ENCODE measurements at places on chromosomes 12 and 14. TPM values are rescaled to one million over a fixed set of nuclear protein-coding genes. Genes with fewer than 3 reads are reported as not detected.

- DNase-seq, result no peak
Observed at GRCh38 chr12:13101821-13102375, 1.6 kb downstream of the GSG1 start.

DNA sequence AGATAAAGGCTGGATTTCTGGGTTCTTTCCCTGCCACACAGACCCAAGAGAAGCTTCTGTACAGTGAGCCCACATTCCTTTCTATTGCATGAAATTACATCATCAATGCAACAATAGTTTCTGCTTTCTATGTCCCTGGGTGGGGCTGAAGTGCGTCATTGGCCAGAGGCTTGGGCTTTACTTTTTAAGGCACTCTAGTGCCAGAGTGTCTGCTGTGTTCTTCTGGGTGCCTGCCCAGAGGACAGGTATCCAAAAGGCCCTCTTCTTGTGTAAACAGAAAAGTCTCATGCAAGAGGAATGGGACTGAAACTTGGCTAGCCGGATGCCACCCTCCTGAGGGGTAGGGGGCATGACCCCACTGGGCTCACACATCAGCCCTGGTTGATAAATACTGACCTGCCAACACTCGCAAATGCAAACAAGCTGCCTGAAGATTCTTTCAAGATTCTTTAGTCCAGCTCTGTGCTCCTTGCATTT, 5.9 kb downstream of the KRT86 start:
- DNase-seq, result no peak

DNA sequence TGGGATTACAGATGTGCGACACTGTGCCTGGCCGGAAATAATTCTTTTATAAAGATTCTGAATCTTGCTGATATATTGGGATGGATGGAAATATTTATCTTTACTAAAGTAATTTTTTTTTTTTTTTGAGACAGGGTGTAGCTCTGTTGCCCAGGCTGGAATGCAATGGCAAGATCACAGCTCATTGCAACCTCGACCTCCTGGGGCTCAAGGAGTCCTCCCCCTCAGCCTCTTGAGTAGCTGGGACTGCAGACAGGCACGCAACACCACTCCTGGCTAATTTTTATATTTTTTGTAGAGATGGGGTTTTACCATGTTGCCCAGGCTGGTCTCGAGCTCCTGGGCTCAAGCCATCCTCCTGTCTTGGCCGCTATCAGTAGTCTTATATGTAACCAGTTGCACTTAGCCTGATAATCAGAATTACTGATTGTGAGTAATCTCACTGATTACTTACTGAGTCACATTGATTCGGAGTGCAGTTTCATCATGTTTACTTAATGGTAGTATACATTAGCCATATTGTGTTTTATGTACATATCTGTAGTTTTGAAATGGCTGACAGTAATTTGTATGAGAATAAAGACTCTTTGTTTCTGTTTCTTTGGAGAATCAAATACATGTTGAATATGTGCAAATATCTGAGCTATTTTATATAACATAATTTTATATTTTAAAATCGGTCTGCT, 50.4 kb upstream of the LRTM2 start:
- no peak for DNase-seq

GRCh38 chr12:77601069-77601468, 229.6 kb upstream of the NAV3 start:
- no peak for DNase-seq

DNA sequence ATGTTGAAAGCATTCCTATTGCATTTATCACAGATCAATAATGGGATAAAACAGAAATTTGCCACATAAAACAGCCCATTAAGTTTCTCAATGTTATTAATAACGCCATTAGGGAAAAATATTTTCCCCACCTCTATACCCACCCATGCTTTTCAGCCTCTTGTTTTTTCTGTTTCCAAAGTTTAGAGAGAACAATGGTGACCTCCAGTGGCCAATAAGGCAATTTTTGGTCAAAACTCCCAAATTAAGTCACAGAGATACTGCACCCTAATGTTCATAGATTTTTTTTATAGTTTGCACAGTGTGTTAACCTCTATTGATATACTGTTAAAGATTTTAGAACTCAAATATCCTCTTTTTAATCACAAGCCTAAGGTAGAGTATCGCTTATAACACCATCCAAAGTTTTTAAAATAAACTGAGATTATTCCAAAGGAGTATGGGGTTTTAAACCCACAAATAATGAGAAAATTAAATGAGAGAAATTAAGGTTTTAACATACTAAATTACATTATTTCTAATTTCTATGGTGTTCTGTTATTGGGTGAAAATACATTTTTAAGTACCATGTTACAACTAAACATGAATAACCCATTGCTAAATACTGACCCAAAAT, 184.7 kb upstream of the DCN start:
- DNase-seq, result no peak

GRCh38 chr14:61566537-61567225, 128.6 kb upstream of the HIF1A start:
- DNase-seq, result no peak

DNA sequence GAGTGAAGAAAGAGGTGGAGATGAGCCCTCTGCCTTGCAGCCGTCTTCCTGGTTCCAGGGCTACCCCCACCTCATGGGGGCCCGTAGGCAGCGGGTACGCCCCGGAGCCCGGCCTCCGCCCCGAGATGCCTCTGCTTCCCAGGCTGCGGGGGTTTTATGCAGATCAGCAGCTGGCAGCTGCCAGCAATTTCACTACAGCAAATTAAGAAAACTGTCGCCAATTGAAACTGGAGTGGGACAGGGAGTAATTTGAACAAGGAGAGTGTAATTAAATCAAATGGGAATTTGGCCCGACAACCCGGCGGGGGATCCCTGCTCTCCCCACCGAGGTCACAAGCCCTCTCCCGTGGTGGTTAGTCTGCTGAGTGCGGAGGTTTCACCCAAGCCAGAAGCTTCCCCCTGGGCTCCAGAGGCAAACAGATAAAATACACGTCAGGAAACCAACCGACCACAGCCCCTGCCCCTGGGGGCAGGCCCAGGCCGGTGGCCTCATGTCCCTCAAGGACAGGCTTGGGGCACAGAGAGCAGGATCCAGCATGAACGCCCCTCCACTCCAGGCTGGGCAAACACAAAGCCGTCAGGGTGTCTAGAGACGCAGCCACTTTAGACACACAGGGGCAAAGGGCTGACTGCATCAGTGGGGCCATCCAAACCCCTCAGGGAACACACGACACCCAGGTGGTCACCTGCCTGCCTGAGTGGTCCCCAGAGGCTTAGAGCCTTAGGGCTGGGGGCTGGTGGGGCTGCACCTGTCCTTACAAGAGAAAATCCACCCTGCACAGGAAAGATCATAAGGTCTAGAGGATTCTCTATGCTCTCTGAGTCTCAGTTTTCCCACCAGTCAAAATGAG, 53.8 kb downstream of the TESC start:
- DNase-seq, result no peak

DNA sequence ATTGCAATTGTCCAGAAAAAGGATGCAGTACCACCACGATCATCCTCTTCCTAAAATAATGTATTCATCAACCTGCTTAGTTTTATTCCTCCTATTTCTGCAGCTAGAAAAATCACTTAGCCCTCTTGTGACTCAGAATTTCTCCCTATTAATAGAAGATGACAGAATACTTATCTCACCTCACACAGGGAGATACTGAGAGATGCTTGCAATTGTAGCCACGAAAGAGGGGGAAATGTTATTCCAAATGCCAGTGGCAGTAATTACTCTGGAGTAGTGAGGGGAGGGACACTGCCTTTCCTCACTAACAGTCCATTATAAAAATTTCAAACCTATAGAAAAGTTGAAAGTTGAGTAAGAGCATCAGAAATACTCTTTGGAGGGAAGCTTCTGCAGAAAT, 11.8 kb upstream of the DUSP6 start:
- no peak for DNase-seq

DNA sequence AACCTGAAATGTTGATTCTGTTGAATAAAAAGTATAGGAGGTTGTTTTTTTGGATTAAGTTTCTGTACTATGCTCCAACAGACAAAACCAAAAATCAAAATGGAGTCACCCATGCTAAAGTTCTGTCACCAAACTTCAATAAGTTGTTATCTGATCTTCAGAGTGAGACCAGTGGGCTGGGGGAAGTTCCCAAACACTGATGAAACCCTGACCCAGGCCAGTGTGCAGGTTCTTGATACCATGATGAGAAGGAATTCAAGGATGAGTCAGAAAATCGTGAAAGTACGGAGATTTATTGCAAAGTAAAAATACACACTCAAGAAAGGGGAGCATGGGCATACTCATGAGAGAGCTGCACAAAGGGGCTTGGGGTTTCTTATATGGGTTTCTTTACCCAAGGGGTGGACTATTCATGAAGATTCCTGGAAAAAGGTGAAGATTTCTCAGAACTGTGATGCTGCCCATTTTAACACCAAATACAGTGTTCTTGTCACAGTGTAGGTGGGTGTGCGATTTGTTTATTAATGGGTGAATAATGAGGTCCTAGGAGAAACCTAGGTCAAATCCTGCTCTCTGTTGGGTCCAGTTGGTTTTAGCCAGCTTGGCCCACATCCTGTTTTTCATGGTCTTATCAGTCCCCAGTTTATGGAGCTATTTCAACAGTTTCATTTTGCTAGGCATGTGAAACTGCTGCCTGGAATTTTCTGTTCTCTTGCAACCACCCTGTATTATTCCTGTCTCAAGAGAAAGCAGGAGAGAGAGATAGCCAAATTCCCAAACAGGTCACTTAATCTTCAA, 27.5 kb upstream of the DENND5B start:
- no peak for DNase-seq

GRCh38 chr14:91805659-91806058, 61.7 kb downstream of the TC2N start:
- DNase-seq, result no peak

GRCh38 chr14:21106176-21106497, 5.3 kb downstream of the TMEM253 start:
- no peak for DNase-seq

DNA sequence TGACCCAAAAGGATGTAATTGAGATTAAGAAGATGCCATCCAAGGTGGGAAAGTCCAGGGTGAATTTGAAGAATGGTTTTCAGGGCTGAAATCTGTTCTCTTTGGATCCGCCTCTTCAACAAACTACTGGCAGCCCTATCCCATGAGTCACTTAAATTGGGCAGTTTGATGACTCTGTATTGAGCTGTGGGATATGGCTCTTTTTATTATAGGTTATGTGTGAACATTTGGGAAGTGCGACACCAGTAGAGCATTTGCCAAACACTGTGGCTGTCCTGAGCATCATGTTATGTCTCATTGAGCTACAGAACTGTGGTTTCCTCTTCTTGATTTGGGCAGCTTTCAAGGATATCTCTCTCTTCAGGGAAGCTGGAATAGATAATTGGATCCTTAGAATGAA, 22.3 kb downstream of the IFT43 start:
- DNase-seq, result no peak

DNA sequence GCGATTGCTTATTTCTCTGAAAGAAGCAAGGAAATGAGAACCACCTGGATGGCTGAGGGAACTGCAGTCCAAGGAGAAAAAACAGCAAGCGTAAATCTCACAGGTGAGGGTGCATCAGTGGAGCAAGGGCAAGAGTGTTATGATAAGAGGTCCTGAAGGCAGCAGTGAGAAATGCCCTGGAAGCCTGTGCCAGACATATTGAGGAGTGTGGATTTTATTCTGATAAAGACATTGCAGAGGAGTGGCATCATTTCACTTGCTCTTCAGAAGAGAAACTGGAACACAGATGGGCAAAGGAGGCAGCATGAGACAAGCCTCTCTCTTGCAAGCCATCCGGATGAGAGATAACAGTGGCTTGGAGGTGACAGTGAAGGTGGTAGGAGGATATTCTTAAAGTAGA, 78.5 kb downstream of the PDE3A start:
- no peak for DNase-seq

DNA sequence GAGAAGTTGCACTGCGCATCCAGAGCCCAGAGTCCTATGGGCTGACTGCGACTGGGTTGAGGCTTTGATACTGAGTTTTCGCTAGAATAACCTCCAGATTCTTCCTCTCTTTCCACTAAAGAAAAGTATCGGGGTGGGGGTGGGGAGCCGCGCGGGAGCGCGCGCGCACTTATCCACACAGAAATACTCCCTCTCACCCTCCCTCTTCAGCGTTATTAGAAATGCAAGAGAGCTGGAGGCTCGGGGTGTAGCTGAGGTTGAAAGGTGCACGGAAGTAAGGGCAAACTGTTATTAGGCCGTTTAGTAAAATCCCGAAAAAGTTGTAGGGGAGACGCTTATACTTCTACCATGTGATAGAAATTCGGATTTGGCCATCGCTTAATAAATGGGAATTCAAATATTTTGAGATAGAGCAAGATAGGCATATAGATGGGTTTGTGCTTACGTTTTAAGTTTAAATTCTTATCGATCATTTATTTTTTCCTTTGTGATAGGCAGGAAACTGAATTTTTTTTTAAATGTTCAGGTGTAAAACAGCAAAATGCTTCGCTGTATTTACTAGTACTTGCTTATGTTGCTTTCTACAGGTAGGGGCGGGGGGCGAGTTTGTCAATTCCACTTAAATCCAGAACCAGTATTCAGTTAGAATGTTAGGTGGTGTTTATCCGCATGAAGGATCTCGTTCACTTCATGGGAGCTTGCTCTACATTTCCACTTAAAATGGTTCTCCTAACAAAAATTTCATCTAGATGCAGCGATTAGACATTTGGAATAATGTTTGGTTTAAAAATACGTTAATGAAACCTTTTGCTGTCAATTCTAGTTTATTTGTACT, 1.1 kb downstream of the ARHGAP5 start:
- peak; percentile 46 for DNase-seq

DNA sequence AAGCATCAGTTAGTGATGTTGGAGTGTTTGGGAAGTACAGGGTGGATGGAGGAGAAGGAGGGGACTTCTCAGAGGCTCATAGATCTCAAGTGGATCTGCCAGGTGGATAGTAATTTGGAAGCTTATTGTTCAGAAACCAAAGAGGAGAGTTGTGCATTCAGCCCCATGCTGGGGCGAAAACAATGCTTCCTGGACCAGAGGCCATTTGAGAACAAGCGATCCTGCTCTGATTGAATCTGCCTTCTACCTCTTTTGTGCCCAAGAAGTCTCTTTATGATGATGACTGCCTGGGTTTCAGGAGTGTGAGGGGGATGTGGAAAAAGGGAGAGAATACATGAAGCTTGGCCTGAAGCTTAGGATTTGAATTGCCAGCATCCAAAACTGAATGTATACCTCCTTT, 110.8 kb upstream of the SRRM4 start:
- no peak for DNase-seq

SYNDIG1L gene
- 0.15 TPM for total RNA-seq

C1S gene
- 141 TPM for total RNA-seq

BTBD7 gene
- 12.7 TPM for total RNA-seq

RABGGTA gene
- 17.8 TPM for total RNA-seq

ENTPD5 gene
- total RNA-seq, result 7.7 TPM

POTEG gene
- total RNA-seq, result not detected

SERPINA10 gene
- not detected for total RNA-seq

MYF5 gene
- not detected for total RNA-seq
